CD4-positive, CD25-positive, alpha-beta regulatory T cell (primary cell): ENCODE measurements at places on chromosomes 1 and 21. TPM values are rescaled to one million over a fixed set of nuclear protein-coding genes. Genes with fewer than 3 reads are reported as not detected.
A peak's percentile ranks its signal among the peaks of the same experiment; 100 is the strongest.

DNA sequence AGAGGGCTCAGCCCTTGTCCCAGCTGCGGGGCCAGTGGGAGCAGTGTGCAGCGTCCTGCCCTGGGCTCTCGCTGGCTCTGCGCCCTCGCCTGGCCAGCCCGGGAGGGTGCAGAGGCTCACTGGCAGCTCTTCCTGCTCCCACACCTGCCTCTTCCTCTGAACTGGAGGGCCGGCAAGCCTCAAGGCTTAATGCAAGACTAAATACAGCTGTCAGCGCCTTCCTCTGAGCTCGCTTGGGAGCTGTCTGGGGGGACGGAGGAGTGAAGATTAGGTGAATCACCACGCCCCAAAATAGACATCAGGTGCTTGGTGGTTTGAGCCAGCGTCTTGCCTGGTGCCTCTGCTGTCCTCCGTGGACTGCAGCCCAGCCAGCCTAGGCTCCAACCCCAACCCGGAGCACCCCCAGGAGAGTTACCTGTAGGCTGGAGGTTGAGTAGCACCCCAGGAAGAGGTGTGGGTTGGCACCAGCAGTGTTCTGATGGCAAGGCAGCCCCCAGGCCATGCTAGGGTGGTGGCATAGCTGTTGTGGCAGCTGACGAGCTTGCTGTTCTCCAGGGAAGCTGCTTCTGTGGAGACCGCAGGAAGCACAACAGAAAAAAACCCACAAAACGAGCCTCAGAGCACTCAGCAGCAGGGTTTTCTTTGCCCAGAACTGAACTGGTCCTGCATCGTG lies 36.9 kb downstream of the UMODL1 start:
- DNase-seq: peak; percentile 81

DNA sequence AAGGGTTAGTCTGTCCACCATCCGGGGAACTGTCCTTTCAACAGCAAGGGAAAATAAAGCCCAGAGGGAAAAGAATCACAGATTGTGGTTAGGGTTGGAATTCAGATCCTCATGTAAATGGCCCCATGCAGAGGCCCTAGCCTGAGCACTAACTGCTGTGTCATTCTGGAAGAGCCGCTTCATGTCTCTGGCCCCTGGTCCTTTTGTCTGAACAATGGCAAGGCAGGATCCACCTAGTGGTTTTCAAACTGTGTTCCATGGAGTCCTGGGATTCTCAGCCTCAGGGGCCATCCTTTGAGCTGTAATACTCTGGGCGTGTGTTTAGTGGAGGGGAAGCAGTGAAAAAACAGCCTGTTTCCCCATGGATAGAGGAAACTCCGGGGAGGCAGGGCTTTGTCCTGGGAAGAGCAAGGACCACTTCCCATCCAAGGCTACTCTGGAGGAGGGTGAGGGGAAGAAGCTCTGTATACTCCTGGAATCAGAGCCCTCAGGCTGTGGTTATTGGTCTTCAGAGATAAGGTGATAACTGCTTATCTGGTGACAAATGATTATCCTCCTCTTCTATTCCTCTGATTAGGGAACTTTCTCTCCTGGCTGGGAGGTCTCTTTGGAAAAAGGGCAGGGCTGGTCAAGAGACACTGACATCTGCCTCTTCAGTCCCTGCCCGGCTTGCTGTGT lies 19.2 kb downstream of the PAX7 start:
- DNase-seq: no peak

GRCh38 chr1:119702384-119702783 lies 9.3 kb upstream of the PHGDH start:
- no peak for DNase-seq

GRCh38 chr1:218475275-218475674 lies 130.1 kb downstream of the TGFB2 start:
- no peak for DNase-seq

DNA sequence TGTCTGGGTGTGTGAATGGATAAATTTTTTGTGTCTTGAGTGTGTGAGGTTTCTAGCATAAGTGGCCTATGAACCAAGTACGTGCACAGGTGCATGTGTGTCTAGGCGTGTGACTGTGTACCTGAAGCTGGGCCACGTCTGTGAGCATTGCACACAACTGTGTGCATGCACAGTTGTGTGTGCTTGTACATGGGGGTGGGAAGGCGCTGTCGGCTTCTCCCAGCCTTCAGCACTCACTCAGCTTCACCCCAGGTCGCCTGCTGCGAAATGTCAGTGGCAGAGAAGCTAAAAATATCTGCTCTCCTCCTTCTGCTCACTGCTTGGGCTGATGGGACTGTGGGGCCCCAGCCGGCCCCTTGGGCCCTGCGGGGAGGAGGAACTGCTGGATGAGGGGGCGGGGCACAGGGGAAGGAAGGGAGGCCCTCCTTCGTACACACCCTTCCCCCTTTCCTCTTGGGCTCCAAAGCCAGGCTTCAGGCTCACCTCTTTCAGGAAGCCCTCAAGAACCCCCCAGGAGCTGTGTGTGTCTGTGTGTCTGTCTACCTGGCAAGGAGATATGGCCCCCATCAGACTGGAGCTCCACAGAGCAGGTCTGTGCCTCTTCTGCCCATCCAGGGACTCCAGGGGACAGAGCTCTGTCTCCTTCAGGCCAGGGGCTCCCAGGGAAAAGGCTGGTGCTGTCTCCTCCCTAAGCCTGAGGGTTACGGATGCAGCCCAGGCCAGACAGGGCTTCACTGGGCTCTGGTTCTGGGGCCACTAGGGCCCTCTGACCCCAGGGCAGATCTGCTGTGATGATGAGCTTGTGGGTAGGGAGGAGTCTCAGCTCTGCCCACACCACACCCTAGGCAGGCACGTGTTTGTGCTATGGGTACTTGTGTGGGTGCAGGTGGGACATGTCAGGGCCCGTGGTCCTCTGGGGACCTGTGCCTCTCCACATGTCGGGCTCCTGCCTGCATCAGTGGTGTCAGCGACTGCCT lies 35.6 kb upstream of the WASF2 start:
- DNase-seq: peak; percentile 53

DNA sequence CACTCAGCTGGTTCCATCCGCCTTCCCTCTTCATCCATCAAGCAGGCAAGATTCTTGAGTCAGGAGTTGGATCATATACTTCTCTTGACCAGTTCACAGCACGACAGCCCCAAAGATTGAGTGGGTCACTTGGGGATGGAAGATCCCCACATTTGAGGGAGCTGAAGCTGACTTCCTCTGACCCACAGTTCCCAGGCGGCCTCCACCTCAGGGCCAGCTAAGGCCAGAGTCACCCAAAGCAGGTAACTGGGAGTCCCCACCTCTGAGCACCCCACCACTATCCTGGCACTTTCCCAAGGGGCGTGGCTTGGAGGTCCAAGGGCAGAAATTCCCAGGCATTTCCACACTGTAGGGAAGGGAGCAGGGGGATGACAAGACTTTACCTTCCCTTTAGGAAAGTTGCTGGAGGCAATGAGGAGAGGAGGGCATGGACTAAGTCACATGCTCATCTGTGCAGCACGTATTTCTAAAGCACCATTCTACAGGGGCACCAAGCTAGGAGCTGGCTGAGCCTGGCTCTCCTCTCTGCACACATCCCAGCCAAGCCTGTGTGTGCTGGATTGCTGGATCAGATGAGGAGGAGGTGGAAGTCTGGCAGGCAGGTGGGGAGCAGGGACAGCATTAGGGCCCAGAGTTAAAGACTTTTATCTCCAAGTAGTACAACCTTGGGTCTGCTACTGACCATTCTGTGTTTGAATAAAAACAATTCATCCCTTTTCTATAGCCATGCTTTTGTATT lies 1.3 kb upstream of the RD3 start:
- DNase-seq: no peak

GRCh38 chr1:51572365-51572764 lies 44.5 kb upstream of the OSBPL9 start:
- DNase-seq: no peak

- peak; percentile 56 for DNase-seq
Observed at GRCh38 chr1:147700042-147701006, 30.0 kb upstream of the ACP6 start.

DNA sequence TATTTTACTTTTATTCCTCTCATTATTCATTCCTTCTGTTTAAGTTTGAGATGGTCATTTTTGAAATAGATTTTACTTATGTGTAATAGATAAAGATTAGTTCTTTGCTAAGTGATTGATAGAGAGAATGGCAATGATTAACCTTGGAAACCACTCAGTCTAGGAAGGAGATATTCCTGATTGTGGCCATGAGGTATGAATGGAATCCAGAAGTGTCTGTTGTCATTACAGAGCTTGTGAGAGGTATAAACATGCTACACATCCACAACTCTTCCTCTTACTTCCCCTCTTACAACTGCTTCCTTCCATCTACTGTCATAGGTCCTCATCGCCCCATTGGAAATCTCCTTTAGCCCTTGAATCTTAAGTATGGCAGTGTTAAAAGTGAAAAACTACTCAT lies 988.8 kb upstream of the B3GALT2 start:
- DNase-seq: no peak

GRCh38 chr1:166838766-166839599 lies at the start of gene POGK:
Gene POGK (plus strand): TSS chr1:166839475. CDS start chr1:166840957, 1,482 bp downstream.
- DNase-seq: peak; percentile 79

DNA sequence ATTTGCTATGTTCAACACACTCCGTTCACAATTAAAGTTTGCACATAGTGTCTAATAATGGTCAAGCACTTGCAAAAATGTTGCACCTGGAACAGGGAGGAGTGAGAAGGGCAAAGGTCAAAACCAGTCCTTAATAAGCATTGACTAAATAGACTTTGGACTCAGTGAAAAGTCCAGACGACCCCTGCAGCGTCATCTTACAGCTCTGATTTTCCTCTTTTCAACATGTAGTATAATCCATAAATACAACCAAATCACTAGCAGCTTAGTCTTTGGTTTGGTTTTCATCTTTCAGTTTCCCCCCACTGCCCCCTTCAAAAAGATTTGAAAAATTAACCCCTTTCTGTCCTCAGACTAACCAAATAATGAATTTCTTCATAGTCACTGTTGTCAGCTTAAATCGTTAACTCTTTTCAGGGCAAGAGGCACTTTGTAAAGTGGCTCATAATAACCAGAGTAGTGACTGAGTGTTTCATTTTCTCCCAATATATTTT lies 290.3 kb downstream of the PTPRC start:
- no peak for DNase-seq

DNA sequence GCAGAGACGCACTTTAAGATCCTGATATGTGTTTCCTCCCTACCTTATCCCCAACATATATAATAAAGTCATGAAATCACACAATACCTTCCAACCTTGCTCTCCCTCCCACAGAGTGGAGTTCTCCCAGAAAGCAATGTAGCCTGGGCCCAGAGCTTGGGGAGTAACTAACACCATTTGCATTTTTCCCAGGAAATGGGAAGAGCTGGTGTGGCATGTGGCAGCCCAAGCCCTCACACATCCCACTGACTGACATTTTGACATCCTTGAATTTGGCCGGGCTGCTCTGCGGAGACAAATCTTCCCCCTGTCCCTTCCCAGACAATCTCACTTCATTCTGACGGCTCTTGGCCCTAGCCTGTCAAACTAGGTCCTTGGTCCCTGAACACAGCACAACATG lies 37.0 kb upstream of the ATP2B4 start:
- no peak for DNase-seq

- DNase-seq: no peak
Observed at GRCh38 chr1:220217383-220217988, 54.8 kb downstream of the RAB3GAP2 start.

DNA sequence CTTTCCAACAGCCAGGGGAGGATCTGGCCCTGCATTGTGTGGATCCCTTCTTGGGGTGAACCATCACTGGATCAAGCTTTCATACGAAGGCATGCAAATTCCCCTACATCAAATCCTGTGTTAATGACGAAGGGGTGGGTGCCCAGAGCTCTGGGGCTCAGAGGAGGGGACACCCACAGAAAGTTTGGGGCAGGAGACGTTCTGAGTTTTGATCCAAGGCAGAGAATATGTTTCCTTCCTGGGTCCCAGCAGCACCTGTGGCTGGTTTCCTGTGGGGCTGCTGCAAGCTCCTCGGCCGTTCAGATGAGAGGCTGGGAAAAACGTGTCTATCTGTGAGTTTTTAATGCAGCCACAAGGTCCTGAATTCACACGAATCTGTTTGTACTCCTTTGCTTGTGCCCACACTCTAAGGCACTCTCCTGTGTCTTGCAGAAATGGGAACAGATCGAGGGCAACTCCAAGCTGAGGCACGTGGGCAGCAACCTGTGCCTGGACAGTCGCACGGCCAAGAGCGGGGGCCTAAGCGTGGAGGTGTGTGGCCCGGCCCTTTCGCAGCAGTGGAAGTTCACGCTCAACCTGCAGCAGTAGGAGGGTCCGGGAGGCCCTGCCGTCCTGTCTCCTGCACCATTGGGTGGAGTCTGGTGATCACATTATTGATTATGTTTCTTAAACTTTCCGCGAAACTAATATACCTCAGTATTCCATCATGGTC lies 147.1 kb downstream of the PGBD5 start:
- no peak for DNase-seq

- no peak for DNase-seq
Observed at GRCh38 chr1:82483146-82483545, 682.4 kb downstream of the ADGRL2 start.

The SPRR1B gene
- polyA plus RNA-seq: not detected

The IL20 gene
- not detected for polyA plus RNA-seq

The PROK1 gene
- not detected for polyA plus RNA-seq

The ADAMTSL4 gene
- polyA plus RNA-seq: not detected

The EVA1B gene
- 18.0 TPM for polyA plus RNA-seq

The SPRR3 gene
- not detected for polyA plus RNA-seq

The CR1L gene
- not detected for polyA plus RNA-seq

The IER5 gene
- 6.8 TPM for polyA plus RNA-seq

The FNDC10 gene
- 0.25 TPM for polyA plus RNA-seq
